ENCODE measurements at places on chromosomes 7 and 10. TPM values are rescaled to one million over a fixed set of nuclear protein-coding genes. Genes with fewer than 3 reads are reported as not detected.

- peaks cover 3% of the 10 kb centered on the region for H3K36me3 ChIP-seq
- H3K4me1 ChIP-seq = no peaks in the 10 kb centered on the region
- no peak overlapping the region for H3K27ac ChIP-seq
- no peak for DNase-seq
Observed at GRCh38 chr10:100209303-100209702, 20.1 kb downstream of the CHUK start.

The HECW1 gene
- not detected for total RNA-seq

DNA sequence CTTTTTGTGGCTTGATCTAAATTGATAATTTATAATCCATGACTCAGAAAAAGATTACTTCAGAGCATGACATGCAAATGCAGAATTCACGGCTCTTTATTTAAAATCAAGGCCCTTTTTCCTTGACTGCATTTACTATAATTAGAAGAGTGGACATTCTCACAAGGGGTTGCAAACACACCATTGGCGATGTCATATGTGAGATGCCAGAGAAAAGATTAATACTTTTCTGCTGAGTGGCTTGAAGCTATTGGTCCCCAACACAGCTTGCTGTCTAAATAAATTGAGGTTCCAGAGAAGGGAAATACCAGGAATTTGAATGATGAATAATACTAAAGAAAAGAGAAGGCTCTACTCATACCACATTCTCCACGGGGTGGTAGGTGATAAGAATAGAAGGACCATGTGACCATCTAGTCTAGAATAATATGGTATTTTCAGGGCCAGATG, 78.7 kb upstream of the ARID5B start:
- H3K27ac ChIP-seq = no peak overlapping the region
- H3K4me3 ChIP-seq = no peak overlapping the region
- no peaks in the 10 kb centered on the region for H3K4me1 ChIP-seq
- no peaks in the 10 kb centered on the region for H3K27me3 ChIP-seq
- H3K36me3 ChIP-seq = no peaks in the 10 kb centered on the region

The TEX47 gene
- total RNA-seq = not detected

The FAM25A gene
- total RNA-seq = not detected
